DMS79 (cell line): ENCODE measurements at places on chromosomes 6 and 20.

DNA sequence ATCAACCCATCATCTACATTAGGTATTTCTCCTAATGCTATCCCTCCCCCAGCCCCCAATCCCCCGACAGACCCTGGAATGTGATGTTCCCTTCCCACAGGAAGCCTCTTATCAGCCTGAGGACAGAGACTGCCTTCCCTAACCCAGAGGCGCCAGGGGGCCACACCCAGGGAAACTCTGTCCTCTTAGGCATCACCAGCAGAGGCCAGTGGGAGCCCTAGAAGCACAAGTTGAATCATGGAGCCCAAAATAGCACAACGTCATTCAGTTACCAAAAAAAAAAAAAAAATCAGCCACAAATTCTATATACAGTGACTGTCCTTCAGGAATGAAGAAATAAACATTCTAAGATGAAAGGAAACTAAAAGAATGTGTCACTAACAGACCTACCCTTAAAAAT is 625.7 kb downstream of the TFAP2A start:
- no peak for DNase-seq

DNA sequence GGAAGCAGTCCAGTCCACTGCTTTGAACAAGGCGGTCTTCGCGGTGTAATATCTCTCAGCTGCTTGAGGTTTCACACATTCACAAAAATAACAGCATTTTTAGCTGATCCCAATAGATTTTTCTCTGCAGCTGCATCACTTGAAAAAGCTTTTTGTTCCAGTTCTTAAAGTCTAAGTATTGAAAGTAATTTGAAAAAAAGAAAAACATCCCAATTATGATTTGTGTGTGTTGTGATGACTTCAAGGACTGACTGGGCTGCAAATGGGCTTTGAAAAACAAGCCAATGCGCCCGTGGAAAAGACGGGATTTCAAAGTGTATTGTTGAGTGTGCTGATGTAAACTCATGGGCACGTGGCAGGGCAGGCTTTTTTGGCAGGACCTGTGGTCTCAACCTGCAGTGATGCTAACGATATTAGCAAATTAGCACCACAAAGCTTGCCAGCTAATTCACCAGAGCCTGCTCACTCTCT is 151.1 kb downstream of the TMEM242 start:
- peak; percentile 68 for DNase-seq

GRCh38 chr6:154491567-154492470 is 18.7 kb downstream of the CNKSR3 start:
- DNase-seq: no peak

DNA sequence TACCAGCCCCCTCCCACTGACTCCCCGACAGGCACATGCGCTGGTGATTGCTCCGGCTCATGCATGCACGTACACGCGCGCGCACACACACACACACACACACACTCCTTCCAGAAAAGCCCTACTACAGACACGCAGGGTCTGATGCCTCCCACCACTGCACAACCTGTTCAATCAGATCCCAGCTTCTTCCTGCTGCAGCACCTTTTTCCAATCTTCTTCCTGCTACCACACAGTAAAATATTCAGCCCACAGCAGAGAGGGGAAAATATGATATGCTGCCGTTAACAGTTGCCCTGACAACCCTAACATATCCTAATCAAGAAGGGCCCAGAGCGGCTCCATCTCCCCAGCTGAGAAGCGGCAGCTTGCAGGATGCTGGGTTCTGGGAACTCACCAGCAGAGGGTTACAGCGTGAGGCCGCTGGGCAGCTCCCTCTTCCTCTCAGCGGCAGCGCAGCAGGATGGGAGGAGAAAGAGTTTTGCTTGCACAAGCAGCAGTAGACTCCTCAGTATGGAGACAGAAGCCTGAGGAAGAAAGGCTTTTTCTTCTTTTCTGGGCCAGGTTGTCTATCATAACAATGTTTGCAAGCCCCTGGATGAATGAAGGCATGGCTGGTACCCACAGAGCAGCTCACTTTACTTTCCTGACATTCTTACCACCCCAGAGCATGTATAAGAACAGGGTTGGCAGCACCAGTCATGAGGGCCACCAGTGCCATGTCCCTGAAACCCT is 23.9 kb downstream of the MAP7 start:
- peak; percentile 39 for DNase-seq

GRCh38 chr6:119476024-119476423 is 126.5 kb upstream of the MAN1A1 start:
- DNase-seq: no peak

GRCh38 chr6:138105880-138106664 is 1.1 kb downstream of the PERP start:
- DNase-seq: peak; percentile 44

DNA sequence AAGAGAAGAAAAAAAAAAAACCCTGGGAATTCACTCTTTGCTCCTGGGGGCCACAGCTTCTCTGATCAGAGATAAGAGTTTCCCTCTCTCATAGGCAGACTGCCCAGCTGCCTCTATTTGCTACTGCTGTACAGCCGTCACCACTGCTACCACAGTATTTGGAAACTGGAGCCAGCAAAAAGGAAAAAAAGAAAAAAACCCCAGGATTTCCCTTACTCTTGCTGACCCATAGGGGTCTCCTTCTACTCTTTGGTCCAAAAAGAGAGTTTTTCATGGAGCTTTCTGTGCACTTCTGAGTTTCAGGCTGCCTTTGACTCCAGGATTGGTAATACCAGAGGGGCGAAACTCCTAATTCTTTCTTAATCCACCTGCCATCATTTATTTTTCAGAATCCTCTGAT is 89.7 kb downstream of the MDGA1 start:
- DNase-seq: no peak

- DNase-seq: no peak
Measured at GRCh38 chr6:3549314-3549940, 92.6 kb upstream of the SLC22A23 start.
